Progenitor cell of endocrine pancreas (in vitro differentiated cells): ENCODE measurements at places on chromosomes 7 and 10.
A peak's percentile ranks its signal among the peaks of the same experiment; 100 is the strongest.

DNA sequence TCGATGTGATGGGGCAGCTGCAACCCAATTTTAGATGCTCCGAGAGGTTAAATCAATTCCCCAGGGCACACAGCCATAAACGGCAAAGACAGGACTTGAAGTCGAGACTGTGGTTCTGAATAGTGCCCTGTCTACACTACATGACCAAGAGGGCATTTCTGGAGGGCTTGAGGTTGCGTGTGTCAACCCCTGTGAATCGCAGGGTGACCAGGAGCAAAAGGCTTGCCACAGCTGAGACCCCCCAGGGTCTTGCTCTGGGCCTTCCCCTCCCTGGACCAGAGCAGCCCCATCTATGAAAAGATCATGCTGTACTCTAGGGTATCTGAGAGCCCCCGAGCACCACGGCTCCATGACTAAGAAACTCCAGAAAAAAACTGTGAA lies 26.8 kb upstream of the RASGEF1A start:
- H3K4me1 ChIP-seq = peaks cover 2% of the 10 kb centered on the region
- H3K36me3 ChIP-seq = no peaks in the 10 kb centered on the region
- DNase-seq = no peak
- H3K4me3 ChIP-seq = no peak overlapping the region

GRCh38 chr7:82018226-82018625 lies 248.4 kb upstream of the HGF start:
- H3K27me3 ChIP-seq = no peaks in the 10 kb centered on the region
- H3K36me3 ChIP-seq = no peaks in the 10 kb centered on the region
- peaks cover 4% of the 10 kb centered on the region for H3K4me1 ChIP-seq
- H3K4me3 ChIP-seq = no peak overlapping the region
- no peak for DNase-seq
- H3K27ac ChIP-seq = no peak overlapping the region

- H3K27ac ChIP-seq = no peak overlapping the region
- H3K4me3 ChIP-seq = no peak overlapping the region
- H3K36me3 ChIP-seq = no peaks in the 10 kb centered on the region
These were observed 233.2 kb downstream of the TCERG1L start for GRCh38 chr10:131078131-131078881.

DNA sequence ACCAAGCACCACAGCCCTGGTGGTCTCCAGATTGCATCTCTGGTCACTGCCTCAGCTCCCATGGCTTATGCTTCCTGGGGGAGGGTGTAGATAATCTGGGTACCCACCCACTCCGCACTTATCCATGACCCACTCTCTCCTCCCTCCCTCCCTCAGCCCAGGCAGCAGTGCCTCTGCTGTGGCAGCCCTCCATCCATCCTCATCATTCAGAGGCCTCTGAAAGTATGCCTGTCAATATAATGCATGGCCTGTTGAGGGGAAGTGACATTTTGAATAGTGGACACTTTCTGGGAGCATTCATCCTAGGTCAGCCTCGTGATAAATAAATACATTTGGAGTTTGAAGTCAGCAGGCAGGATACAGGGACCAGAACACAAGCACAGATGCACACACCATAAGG lies 23.2 kb downstream of the ZNF503 start:
- no peaks in the 10 kb centered on the region for H3K36me3 ChIP-seq
- H3K4me3 ChIP-seq = no peak overlapping the region
- peaks cover 10% of the 10 kb centered on the region for H3K4me1 ChIP-seq

- H3K36me3 ChIP-seq = no peaks in the 10 kb centered on the region
- no peak overlapping the region for H3K27ac ChIP-seq
- H3K4me1 ChIP-seq = no peaks in the 10 kb centered on the region
- DNase-seq = no peak
- H3K27me3 ChIP-seq = no peaks in the 10 kb centered on the region
These were observed 511.5 kb downstream of the ATRNL1 start for GRCh38 chr10:115604627-115605026.

GRCh38 chr7:79664884-79665676 lies 211.6 kb upstream of the MAGI2 start:
- DNase-seq = no peak
- H3K36me3 ChIP-seq = no peaks in the 10 kb centered on the region
- H3K4me1 ChIP-seq = peaks cover 2% of the 10 kb centered on the region
- no peaks in the 10 kb centered on the region for H3K27me3 ChIP-seq
- peak overlapping the region; percentile 76 for H3K27ac ChIP-seq

- H3K4me1 ChIP-seq = peaks cover 7% of the 10 kb centered on the region
- DNase-seq = no peak
- no peaks in the 10 kb centered on the region for H3K27me3 ChIP-seq
These were observed 488.2 kb downstream of the SUGCT start for GRCh38 chr7:40622941-40623501.
